ENCODE measurements at places on chromosomes 12 and 14.

- DNase-seq, result no peak
Observed at GRCh38 chr14:90514015-90514398, 117.2 kb downstream of the CALM1 start.

DNA sequence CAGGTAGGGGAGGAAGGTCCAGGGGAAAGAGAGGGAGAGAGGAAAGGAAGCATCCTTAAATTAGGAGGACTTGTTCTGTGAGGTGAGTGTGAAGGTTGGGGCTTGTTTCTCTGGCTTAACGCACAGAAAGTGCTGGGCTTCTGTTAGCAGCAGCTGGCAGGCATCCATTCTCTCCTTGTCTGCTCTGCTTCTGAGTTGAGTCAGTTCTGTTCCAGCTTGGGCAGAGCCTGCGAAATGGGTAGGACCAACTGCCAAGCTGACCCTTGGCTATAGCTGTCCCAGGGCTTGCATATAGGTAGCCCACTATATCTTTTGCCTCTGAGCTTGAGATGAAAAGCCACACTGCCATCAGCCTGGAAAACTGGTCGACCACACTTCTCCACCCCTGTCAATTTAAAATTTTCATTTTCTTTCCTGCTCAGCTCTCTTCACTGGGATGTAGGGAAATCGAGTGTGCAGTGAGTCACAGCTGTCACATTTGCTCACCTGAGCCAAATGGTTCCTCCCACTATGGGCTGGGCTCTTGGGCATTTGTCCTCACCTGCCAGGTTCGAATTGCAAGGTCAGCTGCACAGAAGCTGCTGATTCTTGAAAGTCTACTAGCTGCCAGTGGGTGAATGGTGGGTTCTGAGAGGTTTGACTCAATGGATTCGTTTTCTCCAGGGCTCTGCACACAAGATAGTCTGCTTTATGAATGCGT lies 256.4 kb upstream of the PWP1 start:
- no peak for DNase-seq

- no peak for DNase-seq
Observed at GRCh38 chr14:98244966-98245569, 1026.9 kb downstream of the BCL11B start.

- no peak for DNase-seq
Observed at GRCh38 chr14:79275292-79275655, 936.0 kb downstream of the DIO2 start.

- DNase-seq, result no peak
Observed at GRCh38 chr12:27906658-27907473, 65.7 kb downstream of the PTHLH start.

DNA sequence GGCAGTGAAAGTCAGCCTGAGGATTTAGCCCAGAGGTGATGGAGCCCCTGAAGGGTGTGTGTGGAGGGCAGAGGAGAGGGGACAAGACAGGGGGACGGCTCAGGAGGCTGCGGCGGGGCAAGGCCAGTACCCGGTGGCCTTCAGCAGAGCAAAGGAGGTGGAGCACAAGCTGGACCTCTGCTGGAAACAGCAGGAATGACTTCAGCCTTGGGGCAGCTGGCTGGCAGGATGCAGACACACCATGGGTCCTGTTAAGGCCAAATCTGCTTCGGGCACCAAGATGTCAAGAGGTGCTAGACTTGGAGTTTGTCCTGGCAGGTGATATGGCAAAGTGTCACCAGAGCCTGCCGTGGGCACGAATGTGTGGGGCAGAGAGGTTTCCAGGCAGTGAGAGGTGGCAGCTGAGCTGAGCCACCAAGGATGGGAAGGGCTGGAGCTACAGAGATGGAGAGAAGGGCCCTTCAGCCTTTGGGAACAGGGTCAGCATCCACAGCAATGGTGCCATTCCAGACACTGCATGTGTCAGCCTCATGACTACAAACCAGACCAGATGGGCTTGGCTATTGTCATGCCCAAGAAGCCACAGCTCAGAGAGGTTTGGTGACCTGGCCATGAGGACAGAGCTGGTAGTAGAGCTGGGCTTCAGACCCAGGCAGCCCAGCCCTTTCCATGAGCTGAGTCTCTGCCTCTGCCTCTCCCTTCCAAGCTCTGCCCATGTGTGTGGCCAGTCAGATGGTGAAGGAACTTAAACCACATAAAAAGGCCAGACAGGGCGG lies 91.9 kb downstream of the LGMN start:
- no peak for DNase-seq

GRCh38 chr14:96752125-96752524 lies 45.1 kb upstream of the VRK1 start:
- no peak for DNase-seq

- no peak for DNase-seq
Observed at GRCh38 chr12:104167519-104168458, 29.8 kb upstream of the NFYB start.

DNA sequence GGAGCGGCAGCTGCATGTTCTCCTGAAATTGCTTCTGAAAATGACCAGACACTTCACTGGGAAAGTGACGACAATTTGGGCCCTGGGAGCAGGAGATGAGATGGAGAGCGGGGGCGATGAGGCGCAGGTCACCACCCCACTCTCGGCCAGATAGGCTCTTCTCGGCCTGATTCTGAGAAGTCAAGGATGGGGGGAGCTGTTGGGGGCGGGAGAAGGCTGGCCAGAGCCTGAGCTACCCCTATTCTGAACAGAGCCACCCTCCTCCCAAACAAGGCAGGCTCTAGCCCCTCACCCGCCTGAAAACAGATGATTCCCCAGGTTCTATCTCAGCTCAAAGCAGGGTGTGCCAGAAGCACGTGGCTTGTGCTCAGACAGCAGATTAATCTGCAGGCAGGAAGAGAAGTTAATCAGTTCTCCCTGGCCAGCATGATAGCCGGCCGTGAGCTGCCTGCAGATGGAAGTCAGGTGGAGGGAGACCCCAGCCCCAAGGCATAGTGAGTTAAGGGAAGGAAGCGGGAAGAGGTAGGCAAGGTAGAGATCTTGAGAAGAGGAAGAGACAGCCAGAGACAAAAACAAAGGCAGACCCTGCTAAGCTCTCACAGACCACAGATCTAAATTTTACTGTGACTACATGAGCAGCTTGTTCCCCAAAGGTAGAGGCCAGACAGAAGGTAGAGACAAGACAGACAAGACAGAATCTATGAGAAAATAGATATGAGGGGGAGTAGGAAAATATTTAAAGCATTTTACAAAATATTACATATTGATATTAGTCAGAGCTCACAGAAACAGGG lies 10.9 kb upstream of the TAC3 start:
- DNase-seq, result no peak

DNA sequence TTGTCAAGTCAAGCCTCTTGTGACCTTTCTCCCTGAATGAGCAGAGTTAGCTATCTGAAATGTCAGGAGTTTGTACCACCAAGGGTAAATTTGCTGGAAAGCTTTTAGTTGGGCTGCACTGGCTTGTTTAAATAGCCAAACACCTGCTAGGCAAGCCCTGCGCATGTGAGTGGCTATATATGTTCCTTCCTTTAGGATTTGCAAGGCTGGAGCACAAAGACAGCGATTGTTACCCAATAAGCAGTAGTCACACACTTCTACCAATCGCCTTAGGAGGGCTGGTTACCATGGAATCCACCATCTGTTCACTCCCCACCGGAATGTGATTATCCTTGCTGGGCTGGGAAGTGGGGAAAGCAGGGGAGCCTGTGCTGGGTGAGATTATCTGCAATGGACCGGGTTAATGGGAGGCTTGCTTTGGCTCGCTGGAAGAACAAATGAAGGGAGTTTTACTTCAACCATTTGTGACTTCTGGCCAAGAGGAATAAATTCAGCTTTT lies 102.5 kb downstream of the FGD4 start:
- no peak for DNase-seq

DNA sequence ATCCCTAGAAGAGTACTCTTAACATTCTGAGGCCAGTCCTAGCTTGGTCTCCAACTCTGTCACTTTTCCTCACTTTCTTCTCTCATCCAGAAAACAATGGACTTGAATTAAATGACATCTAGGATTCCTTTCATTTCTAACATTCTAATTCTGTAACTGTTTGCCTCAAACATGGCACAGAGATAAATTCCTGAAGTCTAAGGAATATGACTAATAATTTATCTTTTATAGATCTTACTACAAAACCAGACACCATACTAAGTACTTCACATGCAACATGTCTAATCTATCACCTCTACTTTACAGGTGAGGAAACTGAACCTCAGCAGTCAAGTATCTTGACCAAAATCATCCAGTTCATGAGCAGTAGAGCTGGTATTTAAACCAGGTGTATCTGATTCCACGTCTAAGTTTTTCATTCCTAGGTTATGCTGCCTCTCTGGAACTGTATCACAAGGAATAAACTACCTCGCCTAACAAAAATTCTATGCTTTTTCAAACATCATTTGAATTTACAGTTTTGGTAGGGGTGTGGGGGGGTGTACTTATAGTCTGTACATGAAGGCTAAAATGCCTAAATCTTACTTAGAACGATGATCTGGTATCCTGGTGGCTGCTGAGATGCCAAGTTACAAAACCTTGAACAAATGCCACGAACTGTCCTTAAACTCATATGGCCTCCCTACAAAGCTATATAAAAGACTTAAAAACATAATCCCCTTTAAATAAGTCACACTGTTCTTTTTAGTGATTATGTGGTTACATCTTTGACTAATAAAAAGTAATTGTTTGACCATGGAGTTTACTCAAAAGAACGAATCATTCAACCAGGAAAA lies 41.6 kb downstream of the ATXN2 start:
- DNase-seq, result no peak

DNA sequence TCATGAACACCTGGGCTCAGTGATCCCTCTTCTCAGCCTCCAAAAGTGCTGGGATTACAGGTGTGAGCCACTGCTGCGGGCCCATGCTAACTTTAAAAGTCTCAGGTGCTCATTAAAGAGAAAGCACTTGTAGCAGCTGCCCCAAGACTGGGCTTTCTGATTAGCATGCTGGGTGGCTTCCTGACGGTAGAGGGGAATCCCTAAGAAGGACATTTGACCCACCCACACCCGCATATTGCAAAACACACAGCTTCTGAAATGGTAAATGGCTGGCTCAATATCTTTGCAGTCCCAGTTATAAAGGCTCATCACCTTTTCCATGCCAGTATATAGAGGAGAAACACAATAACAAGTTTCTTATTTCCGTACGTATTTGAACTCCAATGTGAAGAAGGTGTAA lies 19.3 kb upstream of the BICD1 start:
- DNase-seq, result no peak

- no peak for DNase-seq
Observed at GRCh38 chr12:18576104-18576626, 161.6 kb downstream of the PLCZ1 start.

DNA sequence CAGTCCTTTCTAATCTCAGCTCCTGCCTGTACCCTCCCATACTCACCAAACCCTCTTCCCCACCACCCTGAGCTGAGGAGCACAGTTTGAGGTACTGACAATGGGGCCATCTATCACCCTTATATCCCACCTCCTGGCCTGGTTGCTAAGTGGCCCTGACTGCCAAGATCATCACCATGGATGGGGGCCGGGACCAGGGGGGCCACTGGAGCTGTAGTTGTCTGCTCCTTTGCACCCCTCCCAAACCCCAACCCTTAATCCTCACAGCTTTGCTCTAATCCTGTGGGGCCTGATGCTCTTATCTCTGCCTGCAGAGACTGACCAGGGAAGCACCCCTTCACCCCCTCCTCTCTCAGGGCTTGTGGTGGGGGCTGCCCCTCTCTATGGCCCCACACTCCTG lies 395 bp upstream of the GNB3 start:
- no peak for DNase-seq

DNA sequence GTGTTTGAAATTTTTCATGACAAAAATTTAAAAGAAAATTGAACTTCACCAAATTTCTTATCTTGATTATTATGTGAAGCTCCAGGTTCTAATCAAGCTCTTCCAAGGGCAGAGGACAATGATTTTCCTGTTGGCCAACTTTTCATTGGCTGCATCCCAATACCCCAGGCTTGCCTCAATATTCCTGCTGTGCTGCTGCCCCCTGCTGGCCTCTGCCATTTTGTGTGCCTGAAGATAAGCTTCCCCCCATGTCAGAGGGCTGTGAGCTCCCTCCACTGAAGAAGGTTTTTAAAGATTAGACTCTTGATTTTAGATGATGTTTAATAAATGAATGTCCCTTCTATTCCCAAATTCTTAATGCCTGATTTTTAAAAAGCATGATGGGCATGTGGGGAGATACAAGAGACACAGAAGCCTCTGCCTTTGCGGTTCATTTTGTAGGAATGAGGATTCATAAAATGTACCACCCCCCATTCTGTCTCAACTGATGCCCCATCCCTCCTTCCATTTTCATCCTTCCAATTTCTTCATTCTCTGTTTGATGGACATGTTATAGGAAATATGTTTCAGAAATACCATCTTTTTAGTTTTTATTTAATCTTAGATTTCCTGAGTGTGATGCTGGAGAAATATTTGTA lies 76.7 kb upstream of the RGS6 start:
- DNase-seq, result no peak

- no peak for DNase-seq
Observed at GRCh38 chr12:67391034-67391433, 121.9 kb downstream of the CAND1 start.

DNA sequence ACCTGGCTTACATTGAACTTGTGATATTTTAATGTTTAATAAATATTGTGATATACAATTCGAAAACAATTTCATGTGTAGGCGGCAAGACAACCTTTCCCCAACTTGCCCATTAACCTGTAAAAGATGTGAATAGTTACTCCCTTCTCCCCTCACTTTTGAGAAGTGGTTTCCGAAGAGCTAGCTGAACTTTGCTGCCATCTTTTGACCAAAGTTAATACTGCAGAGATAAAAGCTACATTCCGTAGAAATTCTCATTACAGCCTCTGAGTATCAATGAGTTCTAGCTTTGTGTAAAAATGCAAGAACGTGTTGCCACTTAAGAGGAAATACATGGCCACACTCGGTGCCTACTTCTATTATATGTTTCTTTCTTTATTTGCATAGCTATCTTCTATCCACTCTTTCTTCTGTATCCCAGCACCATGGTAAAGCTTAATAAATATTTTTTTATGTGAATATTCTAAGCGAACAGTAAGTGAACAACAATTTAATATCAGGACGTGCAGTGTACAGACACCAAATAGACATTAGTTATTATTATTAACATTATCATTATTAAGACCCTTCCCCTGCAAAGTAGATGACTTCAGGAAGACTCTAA lies 105.1 kb upstream of the TMEM260 start:
- no peak for DNase-seq

DNA sequence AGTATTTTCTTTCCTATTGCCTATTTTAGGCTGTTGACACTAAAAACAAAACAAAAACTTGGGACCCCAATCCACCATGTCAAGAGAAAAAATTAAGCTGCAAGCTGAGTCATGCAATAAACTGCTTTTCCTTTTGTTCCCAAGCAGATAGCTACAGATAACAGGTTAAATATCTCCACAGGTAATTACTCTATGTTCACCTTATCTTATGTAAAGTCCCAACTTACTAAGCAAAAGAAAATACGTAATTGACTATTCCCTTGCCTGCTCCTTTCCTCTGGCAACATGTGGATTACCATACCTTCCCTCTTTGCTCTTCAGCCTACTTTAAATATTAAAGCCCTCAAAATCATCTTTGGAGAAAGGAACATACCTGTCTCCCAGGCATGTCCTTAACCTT lies 19.2 kb upstream of the COX16 start:
- DNase-seq, result no peak

GRCh38 chr12:92467886-92468285 lies 234.9 kb upstream of the PLEKHG7 start:
- no peak for DNase-seq

- no peak for DNase-seq
Observed at GRCh38 chr14:103453791-103454190, 68.6 kb downstream of the MARK3 start.
